ENCODE measurements at places on chromosomes 2 and 18.
A peak's percentile ranks its signal among the peaks of the same experiment; 100 is the strongest.

DNA sequence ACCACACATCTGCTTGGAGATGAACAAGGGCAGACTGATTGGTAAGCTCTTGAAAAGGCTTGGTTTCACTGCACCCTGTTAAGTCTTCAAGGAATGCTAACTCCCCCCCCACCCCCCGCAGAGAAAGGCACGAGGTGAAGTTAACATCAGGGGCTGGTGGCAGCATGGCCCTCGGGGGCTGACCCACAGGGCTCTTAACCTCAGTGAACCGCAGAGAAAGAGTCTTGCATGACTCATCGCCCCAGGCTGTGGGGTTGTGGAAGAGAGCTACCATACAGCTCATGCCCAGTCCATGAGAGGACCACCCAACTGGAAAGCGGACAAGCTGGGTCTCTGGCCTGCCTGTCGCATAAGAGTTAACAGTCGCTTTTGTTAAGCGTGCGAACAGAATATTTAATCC, 10.6 kb upstream of the CEP68 start:
- DNase-seq: no peak

- DNase-seq: peak; percentile 52
Observed at GRCh38 chr2:206443735-206444527, 599 bp downstream of the ADAM23 start.

- DNase-seq: no peak
Observed at GRCh38 chr2:217469203-217469810, 533.5 kb downstream of the TNS1 start.

DNA sequence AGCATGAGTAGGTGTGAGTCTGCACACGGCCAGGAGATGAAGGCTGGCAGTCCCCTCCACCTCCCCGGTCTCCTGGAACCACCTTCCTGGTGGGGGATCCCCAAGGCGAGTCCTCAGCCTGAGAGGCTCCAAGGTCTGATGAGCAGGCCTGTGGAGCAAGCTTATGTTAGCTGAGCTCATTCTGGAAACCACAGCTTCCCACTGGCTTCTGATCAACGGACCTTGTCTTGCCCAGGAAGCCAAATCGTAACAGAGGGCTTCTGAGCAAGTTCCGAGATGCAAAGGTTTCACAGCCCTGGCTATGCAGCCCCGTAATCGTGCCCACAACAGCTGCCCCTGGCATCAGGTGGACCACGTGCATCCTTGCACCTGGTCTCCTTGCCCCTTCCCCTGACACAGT, 28.8 kb upstream of the GPR55 start:
- DNase-seq: no peak

DNA sequence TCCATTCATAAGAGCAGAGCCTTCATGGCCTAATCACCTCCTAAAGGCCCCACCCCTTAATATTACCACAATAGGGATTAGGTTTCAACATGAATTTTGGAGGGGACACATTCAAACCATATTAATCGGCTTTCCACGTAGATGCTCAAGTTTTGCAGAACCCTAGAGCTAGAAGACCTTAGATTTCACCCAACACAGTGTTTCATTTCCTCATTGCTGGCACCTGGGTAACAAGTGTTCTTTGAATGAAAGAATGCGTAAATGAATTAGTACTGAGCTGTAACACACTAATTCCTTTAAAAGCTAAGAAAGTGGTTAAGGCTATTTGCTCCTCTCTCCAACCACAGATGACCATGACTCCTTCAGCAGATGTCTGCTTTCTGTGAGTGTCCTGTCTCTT, 252.5 kb downstream of the SMAD2 start:
- no peak for DNase-seq

GRCh38 chr2:86292571-86293515, 44.6 kb downstream of the REEP1 start:
- no peak for DNase-seq

- peak; percentile 60 for DNase-seq
Observed at GRCh38 chr2:98806236-98806697, 75.3 kb upstream of the MGAT4A start.

Data from dermis blood vessel endothelial cell (primary cell).